Cardiac fibroblast (primary cell): ENCODE measurements at places on chromosomes 1 and 21.

GRCh38 chr1:37673920-37674319 is 18.4 kb upstream of the CDCA8 start:
- no peak for DNase-seq

DNA sequence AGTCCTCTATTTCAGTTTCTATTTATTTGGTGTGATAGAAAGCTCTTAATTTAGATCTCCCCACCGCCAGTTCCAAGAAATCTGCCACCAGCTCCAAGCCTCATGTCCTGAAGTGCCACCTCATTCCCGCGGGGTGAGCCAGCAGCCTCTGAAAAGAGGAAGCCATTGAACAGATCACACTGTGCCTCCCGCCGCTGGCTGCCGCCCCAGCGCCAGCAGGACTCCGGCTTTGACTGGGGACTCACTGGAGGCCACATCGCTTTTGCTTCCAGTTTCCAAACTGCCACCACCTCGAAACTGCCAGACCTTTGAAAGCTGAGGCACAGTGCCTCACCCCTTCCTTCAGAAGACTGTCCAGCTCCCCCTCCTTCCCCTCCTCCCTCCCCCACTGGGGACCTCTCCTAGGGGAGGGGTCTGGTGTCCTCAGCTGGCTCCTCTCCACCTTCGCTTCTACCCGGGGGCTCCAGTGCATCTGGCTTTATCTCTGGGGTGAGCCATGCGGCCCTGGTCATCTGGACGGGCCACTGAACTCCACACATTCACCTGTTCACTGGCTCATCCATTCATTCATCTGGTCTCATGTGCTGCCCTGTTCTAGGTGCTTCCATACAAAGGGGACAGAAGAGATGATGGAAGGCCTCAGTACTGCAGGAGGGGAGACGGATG is 58.9 kb downstream of the VPS26C start:
- no peak for DNase-seq

- peak; percentile 60 for DNase-seq
Observed at GRCh38 chr1:94602316-94602715, 60.8 kb upstream of the F3 start.

GRCh38 chr1:6730880-6731279 is 29.3 kb upstream of the DNAJC11 start:
- no peak for DNase-seq

- DNase-seq = no peak
Observed at GRCh38 chr1:24751833-24752232, 6.6 kb downstream of the CLIC4 start.

DNA sequence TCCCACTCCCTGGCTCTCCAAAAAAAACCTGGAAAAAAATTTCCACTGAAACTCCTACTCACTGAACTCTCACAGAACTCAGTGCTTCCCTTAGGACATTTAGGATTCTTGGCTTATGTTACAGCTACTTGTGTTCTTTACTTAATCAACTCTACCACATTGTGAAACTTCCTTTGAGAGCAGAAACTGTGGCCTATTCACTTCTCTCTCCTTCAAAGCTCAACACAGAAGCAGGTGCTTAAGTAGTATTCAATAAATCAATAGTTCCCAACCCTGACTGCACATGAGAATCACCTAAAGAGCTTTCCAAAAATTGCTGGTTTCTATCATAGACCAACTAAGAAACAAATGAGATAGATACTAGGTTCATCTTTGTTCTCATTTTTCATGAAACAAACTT is 67.9 kb upstream of the DMRTA2 start:
- DNase-seq = no peak

DNA sequence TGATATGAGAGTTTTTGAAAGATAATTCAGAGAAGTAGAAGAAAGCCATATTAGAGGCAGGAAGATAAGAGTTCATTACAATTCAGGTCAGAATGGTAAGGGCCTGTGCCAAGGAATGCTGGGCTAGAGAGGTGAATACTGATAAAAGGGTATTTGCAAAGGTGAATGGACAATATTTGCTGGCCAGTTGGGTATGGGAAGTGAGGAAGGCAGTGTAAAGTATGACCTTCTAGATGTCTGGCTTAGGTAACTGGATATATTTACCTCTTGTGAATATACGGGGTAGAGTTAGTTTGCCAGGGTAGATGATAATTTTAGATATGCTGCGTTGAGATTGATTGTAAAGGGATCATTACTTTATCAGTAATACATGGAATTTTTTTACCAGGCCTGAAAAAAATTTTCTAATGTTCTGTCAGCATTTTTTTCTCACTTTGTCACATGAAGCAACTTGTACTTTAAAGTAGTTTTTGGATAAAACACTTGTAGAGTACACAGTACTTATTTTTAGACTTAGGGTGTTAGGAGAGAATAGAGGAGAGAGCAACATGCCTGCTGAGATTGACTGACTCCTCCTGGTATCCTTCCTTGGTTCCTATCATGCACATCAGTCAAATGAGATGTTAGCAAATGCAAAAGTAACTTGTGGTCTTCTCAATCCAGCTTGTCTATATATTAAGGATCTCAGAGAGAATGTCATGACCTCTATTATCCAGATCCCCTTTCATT is 14.1 kb downstream of the RTCA start:
- DNase-seq = no peak

DNA sequence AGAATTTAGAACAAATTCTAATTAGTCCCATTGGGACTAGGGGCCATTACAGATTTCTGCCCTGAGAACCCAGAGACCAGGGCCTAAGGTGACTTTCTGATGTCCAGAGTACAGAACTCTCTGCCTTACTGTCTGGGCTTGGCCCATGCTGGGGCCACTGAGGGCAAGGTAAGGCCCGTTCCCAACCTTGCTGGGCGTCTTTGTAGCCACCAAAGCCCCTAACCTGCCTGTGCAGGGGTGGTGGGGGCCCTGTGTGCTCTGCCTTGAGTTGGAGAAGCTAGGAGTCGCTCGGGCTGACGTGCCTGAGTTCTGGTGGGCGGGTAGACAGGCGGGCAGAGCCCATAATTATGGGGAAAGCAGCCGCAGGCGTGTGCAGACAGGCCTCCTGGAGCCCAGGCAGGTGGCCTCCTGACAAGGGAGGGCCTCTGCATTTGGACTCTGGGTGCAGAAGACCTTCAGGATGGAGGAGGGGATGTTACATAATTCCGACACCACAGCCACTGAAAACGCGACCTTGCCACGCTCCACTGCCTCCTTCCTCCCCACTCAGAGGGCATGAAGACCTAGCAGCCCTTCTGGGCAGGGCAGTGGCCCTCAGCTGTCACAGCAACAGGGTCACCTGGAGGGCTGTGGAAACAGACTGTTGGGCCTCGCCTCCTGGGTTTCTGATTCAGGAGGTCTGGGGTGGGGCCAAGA is 239.9 kb upstream of the TMEM51 start:
- no peak for DNase-seq

DNA sequence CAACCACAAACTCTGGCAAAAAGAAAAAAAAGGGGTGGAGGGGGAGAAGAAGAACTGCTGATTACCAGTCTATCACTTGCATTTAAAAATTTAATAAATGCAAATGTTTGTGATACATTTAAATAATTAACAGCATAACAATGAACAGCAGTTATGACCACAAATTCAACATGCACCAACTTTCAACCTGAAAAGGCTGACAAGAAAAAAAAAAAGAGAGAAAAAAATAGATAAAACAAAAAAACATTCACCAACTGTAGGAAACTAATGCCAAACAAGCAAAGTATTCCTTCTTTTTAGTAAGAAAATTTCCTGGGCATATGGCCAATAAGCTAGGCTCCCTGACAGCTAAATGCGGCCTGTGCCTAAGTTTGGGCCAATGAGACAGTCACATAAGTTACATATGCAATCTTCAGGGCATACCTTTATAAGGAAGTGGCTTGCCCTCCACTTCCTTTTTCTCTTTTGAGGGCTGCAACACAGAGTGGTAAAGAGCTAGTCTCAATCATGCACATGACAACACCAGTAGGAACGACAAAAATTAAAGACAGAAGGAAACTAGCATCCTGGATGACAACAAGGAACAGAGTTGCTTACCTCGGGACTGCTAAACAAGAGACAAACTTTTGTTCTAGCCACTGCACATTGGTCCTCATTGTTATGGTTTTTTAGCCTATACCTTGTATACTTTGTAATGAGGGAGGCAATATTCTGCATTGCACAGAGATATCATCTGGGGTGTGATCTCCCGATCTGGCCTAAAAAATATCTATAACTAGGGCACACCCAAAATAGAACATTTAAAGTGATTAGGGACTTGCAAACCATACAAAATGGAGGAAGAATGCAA is 24.2 kb upstream of the PHTF1 start:
- DNase-seq = peak; percentile 70

- DNase-seq = no peak
Observed at GRCh38 chr1:204524986-204525385, 8.8 kb downstream of the MDM4 start.

DNA sequence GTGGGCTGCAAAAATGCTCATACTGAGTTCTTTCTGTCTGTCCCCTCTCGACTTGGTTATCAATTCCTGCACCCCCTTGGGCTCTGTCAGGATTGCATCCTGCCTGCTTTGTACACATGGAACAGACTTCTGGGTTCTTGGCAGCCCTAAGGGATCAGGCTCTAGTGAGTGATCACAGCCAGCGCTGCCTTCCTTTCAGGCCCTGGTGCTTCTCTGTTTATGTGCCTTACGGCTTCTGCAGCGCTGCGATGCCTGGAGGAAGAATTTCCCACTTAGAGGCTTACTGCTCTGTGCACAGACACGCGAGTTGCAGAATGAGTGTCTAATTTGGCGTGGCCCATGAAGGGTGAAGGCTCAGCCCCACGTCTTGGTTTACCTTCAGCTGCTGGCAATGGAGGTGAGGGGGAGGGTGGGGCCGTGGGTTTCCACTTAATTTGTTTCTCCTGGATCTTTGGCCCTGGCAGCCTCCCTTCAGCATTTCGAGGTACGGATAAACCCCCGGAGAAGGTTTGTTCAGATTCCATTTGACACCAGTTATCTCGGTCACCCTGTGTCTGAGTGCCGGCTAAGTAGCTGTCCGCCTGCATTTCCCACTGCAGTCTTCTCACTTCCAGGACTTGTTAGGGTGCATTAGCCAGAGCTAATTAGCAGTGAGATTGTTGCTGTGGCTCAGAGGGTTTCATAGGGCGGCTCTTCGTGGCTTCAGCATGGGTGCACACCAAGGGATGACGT is 227.3 kb downstream of the DYRK1A start:
- DNase-seq = no peak

GRCh38 chr1:93502571-93502970 is 54.7 kb downstream of the FNBP1L start:
- DNase-seq = peak; percentile 25

DNA sequence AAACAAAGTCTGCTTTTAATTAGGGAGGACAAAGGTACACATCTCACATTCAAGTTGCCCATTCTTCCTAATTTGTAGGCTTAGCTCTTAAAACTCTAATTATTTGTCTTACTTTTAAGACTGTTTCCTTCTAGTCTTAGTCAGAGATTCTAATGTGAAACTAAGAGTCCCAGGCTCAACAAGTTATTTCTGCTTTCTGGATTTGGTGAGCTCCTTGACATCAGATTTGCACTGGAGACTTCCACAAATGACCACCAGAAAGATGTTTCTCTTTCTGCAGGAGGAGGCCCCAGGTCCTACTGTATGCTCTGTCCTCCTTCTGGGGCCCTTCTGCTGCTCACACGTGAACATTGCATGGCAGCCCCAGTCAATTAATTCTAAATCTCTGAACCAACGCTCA is 194.2 kb upstream of the JUN start:
- no peak for DNase-seq

GRCh38 chr1:152888126-152888525 is 10.0 kb downstream of the SMCP start:
- DNase-seq = no peak

GRCh38 chr1:94160811-94161210 is 39.9 kb upstream of the ABCA4 start:
- peak; percentile 77 for DNase-seq

DNA sequence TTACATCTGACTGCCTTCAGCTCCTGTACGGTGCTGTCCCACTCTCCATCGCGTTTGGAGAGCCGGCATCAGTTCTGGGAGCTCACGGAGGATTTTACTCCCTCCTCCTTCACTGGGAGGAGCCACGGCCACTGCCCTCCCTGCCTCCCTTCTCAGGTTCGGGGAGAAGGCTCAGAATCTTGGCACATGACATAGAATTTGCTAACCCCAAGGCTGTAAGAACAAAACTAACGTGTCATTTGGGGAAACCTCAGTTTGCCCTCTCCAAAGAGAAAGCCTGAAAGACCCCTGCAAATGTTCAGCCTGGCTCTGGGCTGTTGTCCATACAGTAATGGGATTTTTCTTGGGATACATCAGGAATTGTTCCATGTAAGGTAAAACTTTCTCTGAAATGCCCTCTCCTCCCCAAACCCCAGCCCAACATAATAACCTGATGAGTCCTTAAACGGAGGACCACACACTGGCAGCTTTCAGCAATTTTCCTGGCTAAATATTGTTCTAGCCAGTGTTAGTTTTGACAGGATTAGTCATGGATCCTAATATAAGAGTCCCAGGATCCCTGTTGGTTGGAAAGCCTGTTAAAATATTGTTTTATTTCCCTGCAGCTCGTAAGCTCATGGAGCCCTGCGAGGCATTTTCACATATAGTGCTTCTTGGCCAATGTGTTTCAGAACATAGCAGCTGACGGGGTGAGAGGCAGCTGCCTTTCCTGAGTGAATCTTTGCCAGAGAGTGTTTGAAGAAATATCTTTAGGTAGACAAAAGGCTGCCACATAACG is 98.8 kb downstream of the RHOU start:
- no peak for DNase-seq

- DNase-seq = no peak
Observed at GRCh38 chr1:201347498-201348210, 29.8 kb downstream of the TNNT2 start.

DNA sequence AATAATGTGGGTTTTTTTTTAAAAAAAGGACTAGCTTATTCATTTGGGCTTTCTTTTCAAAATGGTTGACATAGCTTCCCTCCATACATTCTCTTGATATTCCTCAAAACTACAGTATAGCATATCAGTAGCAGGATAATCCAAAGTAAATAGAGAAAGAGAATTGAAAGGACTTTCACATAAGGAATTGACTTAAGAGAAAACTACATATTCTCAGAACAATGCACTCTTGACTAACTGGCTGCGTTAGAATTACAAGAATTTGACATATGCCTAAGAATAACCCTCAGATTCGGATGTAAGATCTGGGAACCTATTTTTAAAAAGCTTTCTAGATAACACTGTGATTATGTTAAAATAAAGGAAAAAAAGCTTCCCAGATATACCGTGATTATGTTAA is 3.1 kb downstream of the PRKAB2 start:
- DNase-seq = peak; percentile 59

GRCh38 chr21:42632336-42632751 is 21.1 kb upstream of the PDE9A start:
- no peak for DNase-seq

DNA sequence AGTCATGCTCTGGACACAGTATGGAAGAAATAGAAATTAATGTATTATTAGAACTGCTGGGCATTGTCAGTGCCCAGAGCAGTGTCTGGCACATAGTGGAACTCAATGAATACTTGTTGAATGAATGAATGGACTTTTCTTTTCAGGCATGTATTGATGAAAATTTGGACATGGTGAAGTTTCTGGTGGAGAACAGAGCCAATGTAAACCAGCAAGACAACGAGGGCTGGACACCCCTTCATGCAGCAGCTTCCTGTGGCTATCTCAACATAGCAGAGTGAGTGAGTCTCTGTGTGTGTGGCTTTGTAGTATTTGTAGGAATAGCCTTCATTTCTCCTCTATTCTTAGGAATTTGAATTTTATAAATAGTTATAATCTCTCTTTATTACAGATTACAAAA is 68.1 kb downstream of the PPP1R12B start:
- DNase-seq = peak; percentile 27

GRCh38 chr1:234858722-234859121 is 248.7 kb upstream of the IRF2BP2 start:
- DNase-seq = no peak

GRCh38 chr1:170776777-170777176 is 112.8 kb downstream of the PRRX1 start:
- no peak for DNase-seq

GRCh38 chr1:28480308-28480707 is 25.5 kb upstream of the RCC1 start:
- DNase-seq = no peak
